Suppressor macrophage (primary cell): ENCODE measurements at places on chromosomes 16 and 17.

GRCh38 chr16:50547340-50548124, 664 bp upstream of the NKD1 start:
- DNase-seq: peak; percentile 65

DNA sequence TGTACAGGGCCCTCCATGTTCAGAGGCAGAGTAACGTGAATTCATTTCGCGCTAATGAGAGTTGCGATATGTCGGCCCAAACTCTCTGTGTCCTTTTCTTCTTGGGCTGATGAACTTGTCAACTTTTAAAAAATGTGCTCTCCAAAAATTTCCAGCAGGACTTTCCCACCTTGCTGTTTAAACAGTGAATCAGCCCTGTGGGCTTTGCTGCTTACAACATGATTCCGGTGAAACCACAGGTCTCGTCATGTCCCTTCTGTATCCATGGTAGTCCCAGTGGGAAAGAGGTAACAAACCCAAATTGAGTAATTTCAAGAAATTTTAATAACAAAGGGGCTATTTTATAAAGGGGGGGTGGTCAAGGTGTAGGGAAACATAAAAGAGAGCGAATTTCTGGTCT, 612.9 kb downstream of the MAF start:
- no peak for DNase-seq

GRCh38 chr16:21194771-21195301, 16.5 kb downstream of the ZP2 start:
- no peak for DNase-seq

DNA sequence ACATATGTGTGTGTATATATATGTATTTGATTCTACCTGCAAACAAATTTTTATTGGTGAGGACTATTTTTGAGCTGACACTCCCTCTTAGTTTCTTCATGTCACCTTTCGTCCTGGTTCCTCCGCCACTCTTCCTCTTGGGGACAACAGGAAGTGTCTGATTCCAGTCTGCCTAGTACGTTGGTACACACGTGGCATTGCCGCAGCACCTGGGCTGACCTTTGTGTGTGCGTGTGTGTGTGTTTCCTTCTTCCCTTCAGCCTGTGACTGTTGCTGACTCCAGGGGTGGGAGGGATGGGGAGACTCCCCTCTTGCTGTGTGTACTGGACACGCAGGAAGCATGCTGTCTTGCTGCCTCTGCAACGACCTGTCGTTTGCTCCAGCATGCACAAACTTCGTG, 29.4 kb upstream of the CACNG5 start:
- DNase-seq: no peak

- peak; percentile 89 for DNase-seq
These were observed at the start of gene MLLT6 for GRCh38 chr17:38704606-38705522. Gene MLLT6 (plus strand): TSS chr17:38705273. CDS start chr17:38705633, 360 bp downstream.

DNA sequence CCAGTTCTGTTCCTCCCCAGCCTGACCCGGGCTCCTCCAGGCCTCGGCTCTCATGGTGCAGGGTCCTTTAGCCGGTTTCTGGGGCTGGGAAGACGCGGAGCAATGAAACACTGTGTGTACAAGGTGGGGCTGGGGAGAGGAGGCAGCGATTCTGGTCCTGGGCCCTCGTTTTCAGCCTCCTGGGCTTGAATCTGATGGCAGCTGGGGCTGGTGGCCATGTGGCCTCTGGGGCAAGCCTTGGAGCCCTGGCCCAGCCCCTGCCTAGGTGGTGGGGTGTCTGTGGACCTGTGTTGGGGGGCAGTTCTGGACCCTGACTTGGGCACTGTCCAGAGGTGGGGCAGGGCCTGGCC, 4.1 kb downstream of the FOXJ1 start:
- no peak for DNase-seq

DNA sequence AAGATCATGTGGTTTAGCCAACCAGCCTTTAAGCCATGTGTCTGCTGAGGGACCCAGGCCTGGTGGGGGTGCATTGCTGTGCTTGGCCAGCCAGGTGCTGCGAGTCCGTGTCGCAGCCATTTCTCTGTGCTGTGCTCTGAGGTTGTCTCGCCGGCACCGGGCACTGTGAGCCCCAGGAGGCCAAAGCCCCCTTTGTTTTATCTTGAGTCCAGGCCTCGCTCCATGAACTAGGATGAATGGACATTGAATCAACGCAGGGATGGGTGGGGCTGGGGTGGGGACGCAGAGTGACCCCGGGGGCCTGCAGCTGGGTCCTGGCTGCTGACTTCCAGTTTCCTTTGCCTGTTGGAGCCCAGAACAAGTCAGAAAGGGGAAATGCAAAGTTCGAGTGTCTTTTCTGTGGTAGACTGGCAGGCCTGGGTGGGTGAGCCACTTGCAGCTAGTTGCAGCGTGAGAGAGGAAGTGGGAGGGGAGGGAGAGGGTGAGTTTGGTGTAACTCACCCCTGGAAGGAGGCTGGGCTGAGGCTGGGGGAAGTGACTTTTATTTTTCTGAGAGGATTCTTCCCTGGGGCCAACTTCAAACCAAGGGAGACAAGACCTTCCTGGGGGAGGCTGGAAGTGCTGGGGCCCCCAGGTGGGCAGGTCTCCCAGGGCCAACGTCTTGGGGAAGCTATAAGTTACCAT, 324.7 kb downstream of the SEC14L1 start:
- DNase-seq: peak; percentile 92

DNA sequence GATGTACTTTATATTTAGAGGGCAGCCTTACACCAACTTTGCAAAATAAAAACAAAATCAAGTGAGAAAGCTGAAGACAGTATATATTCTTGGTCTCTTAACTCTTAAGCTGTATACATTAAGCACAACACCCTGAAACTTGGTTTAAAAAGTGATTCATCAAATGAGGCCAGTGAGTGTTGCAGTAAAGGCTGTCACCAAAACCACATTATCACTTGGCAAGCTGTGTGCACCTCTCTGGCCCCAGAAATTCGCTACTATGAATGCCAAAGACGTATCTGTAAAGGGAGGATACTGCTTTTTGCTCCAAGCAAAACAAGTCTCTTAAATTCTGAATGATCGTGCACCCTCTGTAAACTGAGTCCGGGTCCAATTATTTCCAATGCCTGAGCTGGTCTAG, 163.9 kb downstream of the ZFHX3 start:
- no peak for DNase-seq

DNA sequence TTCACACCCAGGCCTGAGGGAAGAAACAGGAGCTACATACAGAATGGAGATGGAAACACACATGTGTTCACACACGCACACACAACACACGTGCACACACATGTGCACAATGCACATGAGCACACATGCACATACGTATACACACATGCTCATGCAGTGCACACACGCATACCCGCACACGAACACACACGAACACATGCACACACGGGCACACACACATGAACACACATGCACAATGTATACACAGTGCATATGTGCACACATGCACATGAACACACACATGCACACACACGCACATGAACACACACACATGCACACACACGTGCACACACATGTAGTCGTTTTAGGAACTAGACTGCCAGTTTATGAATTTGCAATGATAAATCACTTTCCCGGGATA, 49.3 kb upstream of the CDR2 start:
- DNase-seq: no peak

GRCh38 chr16:75064403-75065148, 52.0 kb downstream of the LDHD start:
- peak; percentile 46 for DNase-seq

DNA sequence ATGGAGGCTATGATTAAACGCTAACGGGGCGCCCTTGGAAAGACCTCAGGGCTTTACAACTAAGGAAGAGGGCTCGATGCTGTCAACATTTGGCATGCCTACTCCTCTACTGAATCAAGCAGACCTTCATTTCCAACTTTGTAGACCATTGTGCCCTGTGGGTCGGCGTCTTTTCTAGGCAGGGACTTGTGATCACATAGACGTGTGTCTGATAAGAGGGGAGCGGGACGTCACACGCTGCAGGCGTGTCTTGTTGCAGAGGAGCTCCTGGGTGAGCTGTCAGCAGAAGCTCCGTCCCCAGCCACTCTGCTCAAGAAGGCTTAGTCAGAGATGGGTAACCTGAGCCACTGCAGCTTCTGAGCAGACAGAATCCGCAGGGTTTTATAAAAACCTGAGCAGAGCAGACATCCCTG, 2.8 kb downstream of the MAPK8IP3 start:
- no peak for DNase-seq

DNA sequence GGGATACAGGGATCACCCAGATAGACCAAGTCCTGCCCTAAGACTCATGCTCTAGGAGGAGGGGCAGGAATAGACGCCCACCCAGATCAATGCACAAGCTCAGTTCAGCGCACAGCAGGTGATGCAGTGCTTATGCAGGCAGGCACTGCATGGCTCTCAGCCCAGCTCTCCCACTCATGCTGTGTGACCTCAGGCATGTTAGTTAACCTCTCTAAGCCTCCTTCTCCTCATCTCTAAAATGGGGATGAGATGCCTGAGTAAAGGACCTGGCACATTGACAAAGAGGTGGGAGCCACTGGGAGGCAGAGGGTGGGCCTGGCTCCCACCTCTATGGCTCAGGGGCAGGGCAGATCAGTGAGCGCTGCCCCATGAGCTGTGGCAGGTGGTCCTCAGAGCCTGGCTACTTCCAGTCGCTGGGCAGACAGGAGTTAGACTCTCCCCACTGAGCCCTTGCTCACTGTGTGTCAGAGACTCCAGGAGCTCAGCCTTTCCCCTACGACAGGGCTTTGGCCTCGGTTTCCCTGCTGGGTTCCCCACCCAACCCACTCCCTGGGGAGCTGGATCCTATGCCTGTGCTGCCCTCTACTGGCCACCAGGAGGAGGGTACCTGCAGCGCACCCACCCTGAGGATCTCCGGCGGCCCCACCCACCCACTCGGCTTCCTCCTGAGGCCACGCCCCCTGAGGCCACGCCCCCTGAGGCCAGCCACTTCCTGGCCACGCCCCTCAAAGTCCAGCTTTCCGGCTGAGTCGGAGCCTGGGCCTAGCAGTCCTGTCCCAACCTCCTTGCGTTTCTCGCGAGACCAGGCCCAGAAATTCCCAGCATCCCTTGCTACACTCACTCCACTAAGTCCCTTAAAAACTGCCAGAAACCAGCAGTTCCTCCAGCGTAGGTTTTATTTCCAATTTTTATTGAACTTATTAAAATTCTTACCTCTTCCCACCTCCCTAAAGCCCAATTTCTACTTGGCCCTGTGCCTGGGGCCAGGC, 196.1 kb downstream of the GSG1L start:
- DNase-seq: peak; percentile 81

GRCh38 chr17:49554694-49555494, 20.8 kb upstream of the NXPH3 start:
- DNase-seq: no peak

- DNase-seq: no peak
These were observed 48.3 kb downstream of the BAIAP2 start for GRCh38 chr17:81083125-81083765.

DNA sequence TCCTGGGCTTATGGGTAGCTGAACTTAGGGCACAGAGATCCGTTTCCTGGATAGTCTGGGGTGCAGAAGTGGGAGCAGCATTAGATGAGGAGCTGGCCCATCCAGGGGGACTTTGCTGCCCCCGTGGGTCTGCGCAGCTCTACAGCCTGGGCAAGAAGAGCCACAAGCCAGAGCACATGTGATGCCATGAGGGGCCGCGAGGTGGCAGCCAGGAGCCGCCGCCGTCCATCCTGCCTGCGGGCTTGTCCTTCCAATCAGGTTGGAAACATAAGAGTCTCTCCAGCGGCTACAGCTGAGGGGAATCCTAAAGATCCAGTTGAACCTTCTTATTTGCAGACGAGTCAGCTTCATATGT, 21.9 kb downstream of the C1QTNF1 start:
- peak; percentile 82 for DNase-seq

DNA sequence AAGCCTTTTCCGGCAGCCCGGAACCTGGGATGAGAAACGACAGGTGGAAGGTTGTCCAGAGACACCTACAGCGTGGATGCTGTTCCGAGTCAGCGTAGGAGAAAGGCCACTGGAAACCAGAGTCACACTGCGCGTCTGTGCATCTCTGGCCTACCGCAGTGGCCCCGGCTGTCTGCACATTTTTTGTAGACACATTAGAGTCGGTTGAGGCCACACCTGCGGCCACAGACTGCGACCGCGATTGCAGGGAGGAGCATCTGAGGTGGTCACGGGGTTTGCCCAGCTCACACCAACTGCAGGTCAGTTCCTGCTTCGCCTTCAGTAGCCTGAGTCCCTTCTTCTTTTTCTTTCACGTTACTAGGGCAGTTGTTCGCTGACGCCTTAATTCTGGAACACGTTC, 52.4 kb downstream of the WDR45B start:
- no peak for DNase-seq

DNA sequence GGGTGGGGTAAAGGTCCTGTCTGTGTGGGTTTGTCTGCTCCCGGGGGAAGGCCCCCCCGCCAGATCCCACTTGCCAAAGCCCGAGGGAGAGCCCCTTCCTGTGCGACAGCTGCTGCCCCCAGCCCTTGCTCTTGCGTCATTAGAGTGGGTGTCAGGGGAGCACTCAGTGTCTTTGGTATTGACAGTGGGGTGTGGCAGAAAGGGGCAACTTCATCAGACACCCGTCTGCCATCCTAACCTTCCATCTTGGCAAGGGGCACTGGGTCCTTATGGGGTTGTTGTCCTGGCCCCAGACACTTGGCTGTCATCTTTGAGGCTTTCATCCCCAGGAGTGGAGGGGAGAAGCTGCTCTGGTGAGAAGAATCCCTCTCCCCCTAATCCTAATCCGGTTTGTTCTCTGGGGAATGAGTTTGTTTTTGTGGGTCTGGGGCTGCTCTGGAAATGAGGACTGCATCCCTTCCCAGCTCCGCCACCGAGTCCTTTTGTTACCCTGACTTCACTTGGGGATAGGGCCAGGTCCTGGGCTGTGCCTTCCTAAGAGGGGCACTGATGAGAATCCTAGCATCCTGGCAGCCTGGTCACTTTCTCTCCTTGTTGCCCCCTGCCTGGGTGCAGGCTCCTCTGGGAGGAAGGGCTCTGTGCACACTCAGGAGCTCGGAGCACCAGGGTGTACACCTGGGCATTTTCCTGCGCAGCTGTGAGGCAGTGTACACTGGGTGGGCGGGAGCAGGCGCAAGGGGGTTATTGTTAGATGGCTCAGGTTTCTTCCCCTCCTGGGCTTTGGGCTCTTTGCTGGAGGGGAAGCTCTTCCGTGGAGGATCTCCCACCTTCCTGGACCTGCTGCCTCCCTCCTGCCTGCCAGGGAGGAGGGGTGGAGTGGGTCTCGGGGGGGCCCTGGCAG, 21.1 kb downstream of the GJD3 start:
- DNase-seq: peak; percentile 28

DNA sequence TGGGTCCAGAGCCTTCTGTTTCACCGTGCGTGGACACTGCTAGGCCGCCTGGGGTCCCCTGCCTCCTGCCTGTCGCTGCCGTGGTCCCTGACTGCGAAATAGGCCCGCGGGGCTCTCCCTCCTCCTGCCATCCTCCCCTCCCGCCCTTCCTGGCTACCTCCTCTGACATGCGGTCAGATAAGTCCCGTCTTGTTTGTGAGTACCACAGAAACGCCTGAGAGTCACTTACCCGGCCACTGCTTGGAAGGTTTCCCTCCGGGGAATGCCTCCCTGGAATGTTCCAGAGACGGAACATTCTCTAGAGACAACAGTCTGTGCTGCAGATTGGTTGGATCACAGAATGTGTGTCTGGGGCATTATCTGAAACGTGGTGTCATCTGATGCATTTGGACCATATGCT, 22.7 kb downstream of the CIBAR2 start:
- no peak for DNase-seq
